ENCODE measurements at places on chromosomes 13 and 19.

DNA sequence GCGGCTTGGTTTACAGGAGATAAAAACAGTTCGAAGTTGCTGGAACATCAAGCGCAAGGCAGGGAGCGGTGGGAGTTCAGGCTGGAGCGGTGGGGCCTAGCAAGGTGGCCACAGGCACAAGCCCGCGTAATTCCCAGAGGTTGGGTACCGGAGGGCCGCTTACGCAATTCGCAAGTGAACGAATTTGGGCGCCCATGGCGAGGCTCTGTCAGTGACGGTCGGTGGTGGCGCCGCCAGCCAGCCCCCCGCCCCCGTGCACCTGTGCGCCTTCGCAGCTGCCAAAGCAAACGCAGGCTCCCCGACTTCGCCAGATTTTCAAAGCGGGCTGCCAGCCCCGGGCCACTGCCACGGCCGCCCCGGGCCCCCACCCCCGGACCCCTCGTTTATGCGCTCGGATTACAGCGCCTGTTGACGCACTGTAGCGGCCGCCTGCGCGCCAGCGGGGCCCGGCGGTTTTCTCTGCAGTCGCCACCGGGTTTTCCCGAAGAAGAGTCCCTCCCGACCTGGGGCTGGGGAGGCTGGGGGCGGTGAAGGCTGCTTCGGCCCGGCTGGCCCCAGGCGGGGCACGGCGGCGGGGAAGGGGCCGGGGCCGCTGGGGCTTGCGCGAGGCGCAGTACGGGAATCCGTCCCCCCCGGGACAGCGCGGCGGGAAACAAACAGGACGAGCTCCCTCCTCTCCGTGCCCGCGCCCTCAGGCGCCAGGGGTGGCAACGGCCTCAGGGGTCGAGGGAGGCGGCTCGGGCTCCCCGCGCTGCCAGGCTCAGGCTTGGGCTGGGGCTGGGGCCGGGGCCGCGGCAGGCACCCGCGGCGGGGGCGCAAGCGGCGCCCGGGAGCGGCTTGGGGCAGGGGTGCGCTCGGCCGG lies 709 bp downstream of the N4BP2L1 start:
- DNase-seq: no peak

- DNase-seq: no peak
Measured at GRCh38 chr13:108560093-108560492, 69.3 kb upstream of the MYO16 start.

GRCh38 chr13:43020794-43021193 lies 2.6 kb upstream of the DNAJC15 start:
- no peak for DNase-seq

- no peak for DNase-seq
Measured at GRCh38 chr19:17806945-17807344, 12.0 kb downstream of the B3GNT3 start.

GRCh38 chr13:110772091-110772984 lies 58.8 kb downstream of the ING1 start:
- DNase-seq: no peak

- no peak for DNase-seq
Measured at GRCh38 chr19:55855160-55855559, 18.8 kb downstream of the NLRP4 start.

- DNase-seq: no peak
Measured at GRCh38 chr19:29815231-29815630, 3.4 kb downstream of the CCNE1 start.

GRCh38 chr19:741506-742131 lies 9.3 kb upstream of the MISP start:
- DNase-seq: no peak

- no peak for DNase-seq
Measured at GRCh38 chr13:33262997-33263396, 22.6 kb downstream of the STARD13 start.

GRCh38 chr13:58933475-58933874 lies 1230.3 kb downstream of the DIAPH3 start:
- no peak for DNase-seq

DNA sequence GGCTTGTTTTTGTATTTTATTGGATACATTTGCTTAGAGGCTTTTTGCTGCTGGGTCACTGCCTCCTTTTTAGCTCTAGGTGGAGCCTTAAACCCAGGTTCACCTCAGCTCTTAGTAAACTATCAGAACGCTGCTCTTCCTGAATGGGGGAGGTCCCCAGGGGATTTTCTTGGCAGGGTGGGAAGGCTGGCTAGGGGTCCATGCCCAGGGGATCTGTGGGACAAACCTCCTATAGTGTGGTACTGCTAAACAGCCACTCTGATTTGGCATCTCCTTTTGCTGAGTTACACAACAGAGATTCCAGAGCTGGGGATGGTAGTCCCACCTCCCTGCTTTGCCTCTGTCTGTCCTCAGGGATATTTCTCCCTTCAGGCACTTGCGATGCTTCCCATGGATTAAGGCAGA lies 204.9 kb downstream of the ZIC5 start:
- DNase-seq: no peak

DNA sequence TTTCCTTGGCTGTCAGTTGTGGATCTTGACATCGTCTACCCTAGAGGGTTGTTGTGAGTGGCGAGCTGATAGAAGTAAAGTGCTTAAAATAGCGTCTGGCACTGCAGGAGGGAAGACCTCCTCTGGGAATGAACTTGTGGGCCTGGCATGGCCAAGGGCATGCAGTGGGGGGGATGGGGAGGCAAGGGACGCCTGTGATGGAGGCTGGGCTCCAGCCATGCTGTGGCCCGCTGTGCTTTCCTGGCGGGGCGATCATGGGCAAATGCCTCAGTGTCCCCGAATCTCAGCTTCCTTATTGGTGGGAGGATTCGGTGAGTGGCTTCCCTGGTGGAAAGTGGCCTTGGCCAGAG lies 10.7 kb downstream of the CARM1 start:
- no peak for DNase-seq

DNA sequence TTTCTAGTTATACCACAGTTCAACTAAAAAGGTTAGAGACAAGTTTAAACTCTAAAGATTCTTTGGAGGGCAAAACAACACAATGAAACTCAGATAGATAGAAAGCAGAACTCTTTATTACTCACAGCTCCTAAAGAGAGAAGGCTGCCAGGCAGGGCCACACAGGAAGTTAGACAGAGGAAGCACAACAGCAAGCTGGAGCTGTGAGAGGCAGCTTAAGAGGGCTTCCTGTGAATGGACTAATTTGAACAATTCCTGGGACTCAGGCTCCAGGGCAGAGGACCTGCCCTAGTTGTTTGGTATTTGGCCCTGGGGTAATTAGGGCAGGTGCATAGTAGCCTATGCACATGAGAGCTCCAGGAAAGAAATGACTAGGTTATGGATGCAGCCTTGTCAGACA lies 803.6 kb downstream of the DIAPH3 start:
- DNase-seq: no peak

GRCh38 chr13:92950771-92951170 lies 275.8 kb upstream of the GPC6 start:
- DNase-seq: no peak

DNA sequence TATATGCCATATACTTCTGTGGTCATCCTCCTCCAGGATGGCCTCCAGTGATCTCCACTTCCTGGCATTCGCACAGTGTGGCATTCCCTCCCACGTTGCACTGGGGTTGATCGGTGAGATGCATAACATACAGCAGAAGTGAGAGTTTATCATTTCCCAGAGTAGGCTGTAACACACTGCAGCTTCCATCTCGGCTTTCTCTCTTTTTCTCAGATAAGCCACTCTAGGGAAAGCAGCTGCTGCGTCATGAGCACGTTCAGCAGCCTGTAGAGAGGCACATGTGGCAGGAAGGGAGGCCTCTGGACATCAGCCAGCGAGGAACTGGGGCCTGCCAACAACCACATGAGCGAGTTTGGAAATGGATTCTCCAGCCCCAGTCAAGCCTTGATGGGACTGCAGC lies 807.1 kb downstream of the DIAPH3 start:
- DNase-seq: no peak

DNA sequence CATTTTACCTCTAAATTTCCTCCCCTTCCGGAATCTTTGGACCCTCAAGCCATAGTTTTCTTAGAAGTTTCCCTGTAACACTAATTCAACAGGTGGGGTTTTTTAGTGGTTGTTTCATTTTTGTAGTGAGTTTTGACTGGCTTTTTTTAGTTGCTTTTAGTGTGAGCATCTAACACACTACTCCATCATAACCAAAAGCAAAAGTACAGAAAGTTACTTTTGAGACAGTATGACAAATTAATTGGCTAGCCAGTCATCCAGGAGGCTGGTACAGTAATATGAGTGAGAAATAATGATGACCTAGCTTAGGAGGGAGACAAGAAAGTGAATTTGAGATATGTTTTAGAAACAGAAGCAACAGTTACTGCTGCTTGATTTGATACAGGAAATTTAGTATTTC lies 71.5 kb downstream of the DNAJC15 start:
- no peak for DNase-seq

- DNase-seq: no peak
Measured at GRCh38 chr13:25217023-25217885, 45.2 kb upstream of the AMER2 start.

DNA sequence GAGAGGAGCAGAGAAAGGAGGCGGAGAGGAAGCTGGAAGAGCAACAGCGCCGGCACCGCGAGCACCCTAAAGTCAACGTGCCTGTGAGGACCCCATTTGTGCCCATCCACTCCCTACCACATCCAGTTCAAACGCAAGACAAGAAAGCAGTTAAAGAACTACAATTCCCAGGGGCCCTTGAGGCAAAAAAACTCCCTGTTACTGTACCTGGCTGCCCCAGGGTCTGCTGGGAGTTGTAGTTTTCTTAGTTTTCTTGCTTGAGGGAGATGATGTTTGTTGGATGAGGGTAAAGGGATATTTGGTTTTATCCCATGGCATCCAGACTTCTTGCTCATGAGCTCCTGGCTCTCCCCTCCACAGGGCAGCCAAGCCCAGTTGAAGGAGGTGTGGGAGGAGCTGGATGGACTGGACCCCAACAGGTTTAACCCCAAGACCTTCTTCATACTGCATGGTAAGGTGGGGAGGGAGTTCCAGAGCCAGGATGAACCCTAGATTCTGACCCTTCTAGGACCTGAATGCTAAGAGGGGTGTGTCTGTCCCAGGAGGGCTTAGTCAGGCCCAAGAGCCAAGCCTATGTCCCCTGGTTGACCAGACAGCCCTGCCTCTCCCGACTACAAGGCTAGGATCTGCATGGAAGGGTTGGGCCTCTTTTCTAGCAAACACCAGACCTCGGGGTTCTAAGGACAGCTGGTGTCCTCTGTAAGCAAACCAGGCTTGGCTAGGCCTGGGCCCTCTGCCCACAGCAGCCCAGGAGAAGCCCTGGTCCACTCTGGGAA lies 13.2 kb downstream of the NUCB1 start:
- DNase-seq: no peak

DNA sequence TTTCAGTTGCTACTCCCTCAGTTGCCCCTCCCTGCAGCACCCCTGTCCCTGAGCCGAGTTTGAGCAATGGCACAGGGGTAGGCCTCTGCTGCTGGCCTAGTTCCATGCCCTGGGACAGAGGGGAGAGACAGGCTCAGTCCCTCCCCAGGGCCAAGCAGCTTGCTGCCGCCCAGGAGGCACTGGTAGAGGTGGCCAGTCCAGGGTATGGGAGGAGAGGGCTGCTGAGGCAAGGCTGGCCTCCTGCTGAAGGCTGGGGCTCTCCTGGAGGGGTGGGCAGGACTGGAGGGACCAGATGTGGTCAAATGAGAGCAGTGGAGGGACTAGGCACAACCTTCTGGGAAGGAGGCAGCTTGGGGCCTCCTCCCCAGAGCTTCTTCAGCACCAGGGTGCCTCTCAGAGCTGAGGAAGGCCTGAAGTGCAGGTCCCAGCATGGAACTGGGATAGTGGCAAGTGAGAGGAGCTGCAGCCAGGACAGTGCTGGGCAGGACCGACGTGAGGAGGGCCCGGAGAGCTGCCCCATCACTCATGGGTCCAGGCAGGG lies 29.8 kb upstream of the VSTM2B start:
- no peak for DNase-seq

GRCh38 chr13:105788530-105788929 lies 746.9 kb downstream of the EFNB2 start:
- DNase-seq: no peak

DNA sequence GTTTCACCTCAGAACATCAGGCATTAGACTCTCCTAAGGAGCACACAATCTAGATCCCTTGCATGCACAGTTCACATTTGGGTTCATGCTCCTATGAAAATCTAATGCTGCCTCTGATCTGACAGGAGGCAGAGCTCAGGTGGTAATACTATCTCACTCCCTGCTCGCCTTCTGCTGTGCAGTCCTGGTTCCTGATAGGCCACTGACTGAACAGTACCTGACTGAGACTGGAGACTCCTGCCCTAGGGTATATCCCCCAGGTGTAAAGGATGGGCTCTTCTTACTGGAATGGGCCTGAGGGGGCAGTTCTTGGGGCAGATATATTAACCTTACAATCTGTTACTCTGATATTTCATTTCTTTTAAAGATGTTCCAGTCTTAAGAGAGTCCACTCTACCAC lies 6.3 kb downstream of the OBI1 start:
- no peak for DNase-seq

- no peak for DNase-seq
Measured at GRCh38 chr19:4014541-4015491, 7.3 kb downstream of the PIAS4 start.

DNA sequence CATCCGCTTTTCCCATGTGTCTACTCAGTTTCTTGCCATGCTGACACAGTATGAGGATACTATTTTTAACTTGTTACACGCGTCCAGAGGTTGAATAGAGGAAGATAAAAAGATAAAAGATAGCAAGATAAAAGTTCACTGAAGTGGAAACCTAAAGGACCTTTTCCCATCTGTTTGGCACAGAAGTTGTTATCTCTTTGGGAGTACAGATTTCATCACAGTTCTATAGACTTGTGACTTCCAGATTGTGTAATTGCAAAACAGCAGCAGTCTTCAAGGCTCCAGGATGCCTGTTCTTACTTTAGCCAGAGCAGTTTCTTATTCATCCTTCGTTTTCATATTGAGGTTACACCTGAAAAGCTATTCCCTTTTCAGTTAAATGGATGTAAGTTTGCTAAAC lies 369.2 kb downstream of the GPC5 start:
- no peak for DNase-seq

- no peak for DNase-seq
Measured at GRCh38 chr13:92158346-92158745, 759.9 kb downstream of the GPC5 start.

DNA sequence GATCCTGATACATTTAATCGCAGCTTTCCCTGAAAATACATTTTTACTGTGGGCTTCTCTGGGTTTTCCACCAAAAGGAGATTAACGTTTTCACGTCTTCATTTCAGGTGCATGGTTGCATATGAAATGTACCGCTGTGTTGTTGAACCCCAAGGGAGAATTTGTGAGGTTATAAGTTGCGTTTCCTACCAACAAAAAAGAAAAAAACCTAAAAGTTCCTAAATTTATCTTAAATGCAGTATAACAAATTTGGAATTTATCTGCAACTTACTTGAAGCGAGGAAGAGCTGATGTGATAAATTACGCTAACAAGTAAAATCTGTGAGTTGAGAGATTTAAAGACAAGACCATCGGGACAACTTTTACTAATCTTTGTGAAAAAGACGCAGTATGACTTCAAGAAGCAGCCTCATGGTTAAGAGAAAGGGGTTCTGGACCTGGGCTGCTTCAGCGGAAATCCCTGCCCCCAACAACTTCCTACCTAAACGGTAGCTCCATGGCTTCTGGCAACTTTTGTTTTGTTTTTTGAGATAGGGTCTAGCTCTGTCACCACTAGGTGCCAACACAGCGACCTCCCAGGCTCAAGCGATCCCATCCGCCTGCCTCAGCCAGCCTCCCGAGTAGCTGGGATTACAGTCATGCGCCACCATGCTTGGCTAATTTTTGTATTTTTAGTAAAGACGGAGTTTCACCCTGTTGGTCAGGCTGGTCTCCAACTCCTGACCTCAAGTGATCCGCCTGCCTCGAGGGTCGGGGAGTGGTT lies 958 bp upstream of the OBI1 start:
- no peak for DNase-seq
